Posterior vena cava (tissue), 2 donors: ENCODE measurements at places on chromosomes 1 and 21. TPM values are rescaled to one million over a fixed set of nuclear protein-coding genes. Genes with fewer than 3 reads are reported as not detected.

MXRA8 gene
- total RNA-seq, result 104 TPM

DNA sequence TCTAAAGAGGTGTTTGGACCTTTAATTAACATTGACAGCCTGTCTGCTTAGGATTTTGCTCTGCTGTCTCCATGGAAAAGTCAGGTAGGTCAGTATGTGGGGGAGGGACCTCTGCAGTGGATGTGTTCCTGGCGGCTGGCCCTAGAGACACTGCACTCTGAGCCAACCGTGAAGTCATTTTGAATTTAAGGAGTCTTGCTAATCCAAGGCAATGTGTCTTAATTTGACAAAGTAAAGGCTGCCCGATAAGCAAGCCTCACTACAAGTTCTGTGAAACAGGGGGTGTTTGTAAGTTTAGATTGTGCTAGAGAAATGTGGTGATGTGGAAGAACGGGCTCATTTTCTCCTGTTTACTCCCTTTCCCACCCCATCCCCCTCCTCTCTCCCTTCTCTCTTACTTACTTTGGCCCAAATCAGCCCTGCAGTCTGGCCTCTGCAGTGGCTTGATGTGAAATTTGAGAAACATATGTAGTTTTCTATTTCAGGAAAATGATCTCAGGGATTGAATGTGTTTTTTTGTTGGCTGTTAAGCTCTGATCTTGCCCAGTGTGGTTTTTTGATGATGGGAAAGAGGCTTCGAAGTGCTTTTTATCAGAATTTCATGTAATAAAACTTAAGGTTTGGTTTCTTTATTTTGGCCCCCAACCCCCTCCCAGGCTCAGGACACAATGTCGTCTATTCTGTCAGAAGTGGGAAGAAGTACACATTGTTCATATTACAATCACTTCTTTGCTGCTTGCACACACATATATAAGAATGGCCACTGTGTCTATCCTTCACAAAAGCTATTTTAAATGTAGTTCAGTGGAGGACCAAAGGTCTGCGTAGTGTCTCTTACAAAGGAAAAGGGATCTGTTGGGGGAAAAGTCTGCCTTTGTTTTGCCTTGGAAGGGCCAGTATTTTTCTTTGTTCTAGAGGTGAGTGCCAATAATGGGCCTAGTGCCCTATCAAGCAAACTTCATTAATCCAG, 96.6 kb downstream of the FGGY start:
- peak; percentile 91 for DNase-seq

DNA sequence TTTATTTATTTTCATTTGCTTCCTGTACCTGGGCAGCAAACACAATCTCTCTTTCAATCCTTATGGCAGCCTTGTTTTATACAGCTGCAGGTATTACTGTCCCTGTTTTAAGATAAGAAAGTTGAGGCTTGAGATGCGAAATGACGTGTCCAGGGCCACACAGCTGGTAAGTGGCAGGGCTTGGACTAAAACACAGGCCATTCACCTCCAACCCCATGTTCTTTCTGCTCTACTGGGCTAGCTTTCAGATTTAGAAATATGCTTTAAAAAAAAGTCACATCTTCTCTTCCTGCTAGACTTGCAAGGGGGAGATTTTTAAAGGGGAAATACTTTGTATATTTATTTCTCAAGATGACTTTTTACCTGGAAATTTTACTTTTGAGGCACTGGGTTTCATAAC, 62.8 kb downstream of the CNST start:
- no peak for DNase-seq

DNA sequence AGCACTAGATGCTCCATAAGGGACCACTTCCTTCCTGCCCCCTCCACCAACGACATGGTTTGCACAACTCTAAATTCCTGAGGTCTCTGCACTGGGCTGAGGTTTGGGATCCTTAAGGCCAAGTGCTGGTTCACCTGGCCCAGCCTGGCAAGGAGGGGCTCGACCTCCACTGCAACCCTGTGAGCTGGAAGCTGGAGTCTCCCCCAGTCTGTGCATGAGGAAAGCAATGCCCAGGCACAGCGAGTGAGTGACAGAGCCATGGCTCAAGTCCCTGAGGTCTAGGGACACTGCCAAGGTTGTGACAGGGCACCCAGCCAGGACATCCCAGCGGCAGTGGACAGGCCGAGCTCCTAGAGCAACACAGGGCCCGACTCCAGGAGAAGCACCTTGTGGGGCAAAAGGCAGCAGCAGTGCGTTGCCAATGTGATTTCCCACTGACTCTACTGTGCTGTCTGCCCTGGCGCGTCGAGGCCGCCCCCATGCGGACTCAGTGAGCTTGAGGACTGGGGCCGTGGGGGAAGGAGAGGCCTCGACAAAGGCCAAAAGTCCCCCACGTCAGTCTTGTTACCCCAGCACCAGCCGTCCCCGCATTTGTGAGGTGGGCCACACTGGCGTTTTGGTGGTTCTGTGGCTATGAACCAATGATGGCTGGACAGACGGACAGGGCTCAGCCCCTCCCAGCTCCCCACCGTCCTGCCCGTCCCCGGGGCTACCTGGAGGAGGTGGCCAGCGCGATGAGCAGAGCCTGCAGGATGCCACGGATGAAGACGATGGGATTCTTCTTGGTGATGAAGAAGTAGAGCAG, 30.0 kb downstream of the PODN start:
- DNase-seq, result no peak

DNA sequence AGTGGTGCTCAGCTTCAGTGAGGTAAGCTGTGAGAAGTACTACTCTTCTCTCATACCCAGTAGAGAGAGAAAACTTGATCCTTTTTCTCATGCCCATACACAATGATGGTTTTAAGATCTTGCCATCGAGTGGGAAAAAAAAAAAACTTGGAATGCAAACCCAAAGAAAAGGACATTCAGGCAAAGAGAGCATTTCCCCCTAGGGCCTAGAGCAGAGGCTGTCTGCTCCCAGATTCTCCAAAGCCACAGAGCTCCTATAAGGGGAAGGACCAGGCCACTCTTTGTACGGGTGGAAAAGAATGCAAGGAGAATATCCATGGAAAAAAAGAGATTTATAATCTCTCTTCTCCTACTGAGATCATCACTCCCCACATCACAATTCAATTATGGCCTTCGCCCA, 34.9 kb downstream of the MROH9 start:
- no peak for DNase-seq

KRTAP19-6 gene
- not detected for total RNA-seq

DNA sequence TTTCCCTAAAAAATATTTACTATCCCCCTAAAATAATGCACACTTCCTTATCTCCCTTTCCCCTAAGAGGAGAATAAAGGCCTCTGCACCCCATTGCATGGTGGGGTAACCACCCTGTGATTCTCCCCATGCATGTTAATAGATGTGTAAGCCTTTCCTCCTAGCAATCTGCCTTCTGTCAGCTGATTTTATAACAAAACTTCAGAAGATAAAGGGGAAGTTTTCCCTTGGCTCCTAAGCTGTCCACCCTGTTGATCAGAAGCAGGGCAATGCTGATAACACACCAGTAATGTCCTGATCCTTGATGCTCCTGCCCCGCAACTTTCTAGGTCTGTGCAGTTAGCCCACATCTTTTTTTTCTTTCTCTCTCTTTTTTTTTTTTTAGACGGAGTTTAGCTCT, 11.4 kb upstream of the RNF187 start:
- no peak for DNase-seq
